ENCODE measurements at places on chromosomes 13 and 19.
A peak's percentile ranks its signal among the peaks of the same experiment; 100 is the strongest.

DNA sequence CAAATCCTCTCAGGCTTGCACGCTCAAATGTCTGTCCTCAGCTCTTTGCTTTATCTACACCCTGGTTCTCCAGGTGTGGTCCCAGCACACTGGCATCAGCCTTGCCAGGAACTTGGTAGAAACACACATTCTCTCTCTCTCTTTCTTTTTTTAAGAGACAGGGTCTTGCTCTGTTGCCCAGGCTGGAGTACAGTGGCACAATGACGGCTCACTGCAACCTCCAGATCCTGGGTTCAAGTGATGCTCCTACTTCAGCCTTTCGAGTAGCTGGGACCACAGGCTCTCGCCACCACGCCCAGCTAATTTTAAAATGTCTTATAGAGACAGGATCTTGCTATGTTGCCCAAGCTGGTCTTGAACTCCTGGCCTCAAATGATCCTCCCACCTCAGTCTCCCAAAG lies 20.8 kb downstream of the ADGRL1 start:
- no peak for DNase-seq

DNA sequence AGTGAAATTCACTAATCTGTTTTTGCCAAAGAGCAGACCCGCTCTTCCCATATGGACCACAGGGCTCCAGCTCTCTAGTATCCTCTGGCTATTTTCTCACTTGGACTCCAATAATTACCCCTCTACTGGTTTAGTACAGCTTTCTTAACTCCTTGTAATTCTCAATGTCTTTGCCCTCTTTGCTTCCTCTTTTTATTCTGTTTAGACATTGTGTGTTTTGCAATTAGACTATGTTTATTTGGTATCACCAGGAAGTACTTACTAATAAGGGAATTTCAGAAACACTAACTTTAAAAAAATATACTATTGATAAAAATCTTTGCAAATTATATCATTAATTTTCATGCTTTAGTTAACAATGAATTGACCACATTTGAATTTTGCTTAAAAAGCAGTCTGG lies 111.6 kb upstream of the OBI1 start:
- no peak for DNase-seq

DNA sequence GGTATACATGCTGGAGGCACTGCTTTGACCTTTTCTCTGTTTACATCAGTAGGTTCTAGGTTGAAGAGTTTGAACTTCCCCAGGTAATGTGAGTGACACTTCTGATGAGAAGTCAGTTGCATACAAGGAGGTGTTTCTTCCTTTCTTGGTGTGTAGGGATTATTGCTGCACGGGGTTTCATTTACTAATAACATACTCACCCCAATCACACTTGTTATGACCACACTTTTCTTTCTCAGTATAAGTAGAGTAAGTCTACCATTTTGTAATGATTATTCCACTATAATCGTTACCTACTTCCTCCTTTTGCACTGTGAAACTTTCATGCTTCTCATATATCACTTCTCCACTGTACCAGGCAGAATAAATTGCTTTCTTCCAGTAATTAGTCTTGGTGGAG lies 138.0 kb downstream of the TNFSF13B start:
- DNase-seq = no peak

DNA sequence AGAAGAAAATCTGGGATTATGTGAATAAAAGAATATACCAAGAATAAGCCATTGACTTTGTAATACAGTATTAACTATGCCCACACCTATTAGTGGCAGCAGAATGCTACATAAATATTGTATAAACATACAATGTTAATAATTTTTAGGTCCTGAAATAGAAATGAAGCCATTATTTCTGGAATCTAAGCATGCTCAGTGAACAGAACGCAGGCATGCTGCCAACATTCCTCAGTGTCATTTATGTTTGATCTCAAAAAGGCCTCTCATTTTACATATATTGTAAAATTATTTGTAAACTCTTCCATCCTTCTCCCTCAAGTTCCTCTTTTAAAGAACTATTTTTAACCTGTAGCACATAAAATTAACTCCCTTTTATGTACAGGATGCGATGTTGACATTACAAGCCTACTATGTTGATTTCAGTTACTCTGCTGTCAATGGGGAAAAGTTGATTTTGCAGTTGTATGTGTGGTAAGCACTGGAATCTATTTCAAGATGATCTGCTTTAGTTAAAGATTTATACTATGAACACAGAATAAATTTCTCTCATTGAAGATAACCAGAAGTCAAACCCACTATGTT lies 118.8 kb downstream of the VWA8 start:
- DNase-seq = peak; percentile 12

DNA sequence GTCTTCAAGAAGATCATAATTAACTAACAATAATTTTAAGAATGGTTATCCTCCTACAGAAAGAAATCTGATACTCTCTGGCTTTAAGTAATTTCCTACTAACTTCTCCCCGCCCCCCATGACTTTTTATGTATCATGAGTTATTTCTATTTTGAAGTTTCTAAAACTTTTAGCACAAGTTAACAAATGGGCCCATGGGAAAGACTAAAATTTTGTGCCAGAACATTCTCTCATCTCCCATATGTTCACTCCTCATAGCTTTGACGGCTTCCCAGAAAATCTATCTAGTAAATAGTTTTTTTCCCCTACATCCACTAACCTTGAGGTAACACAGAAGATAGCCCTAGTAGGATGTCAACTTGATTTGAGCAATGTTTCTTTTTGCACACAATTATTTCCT lies 148.3 kb downstream of the POSTN start:
- no peak for DNase-seq

- DNase-seq = no peak
Measured at GRCh38 chr19:16199275-16199932, 1.7 kb downstream of the AP1M1 start.

DNA sequence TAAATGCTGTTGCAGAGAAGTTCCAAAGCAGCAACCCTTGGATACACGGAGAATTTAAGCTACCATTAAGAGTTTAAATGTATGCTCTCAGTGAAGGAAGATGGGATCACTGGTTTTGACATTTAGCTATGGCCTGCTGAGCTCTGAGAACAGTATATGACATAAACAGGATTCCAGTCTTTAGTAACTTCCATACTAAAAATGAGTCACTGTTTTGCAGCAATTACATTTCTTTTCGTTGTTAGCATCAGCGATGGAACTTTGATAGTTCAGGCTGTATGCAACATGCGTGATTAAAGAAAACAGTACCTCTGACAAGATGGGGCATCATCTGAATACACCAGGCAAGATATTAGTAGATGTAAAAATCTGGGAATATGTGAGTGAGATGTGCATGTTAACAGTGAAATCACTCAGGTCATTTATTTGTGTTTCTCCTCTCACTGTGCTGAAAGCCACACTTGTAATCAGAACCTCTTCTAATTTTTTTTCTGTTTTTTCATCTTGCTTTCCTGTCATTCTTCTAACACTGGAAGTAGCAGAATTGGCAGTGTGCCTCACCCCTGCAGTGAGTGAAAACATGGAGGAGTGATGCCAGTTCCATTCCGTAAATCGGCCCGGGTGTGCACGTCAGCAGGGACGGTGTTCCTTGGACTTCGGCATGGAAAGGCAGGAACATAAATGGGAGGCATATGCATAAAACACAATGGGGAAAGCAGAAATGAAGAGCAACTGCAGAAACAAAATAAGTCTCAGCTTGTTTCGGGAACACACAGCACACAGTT lies 361.5 kb downstream of the OXGR1 start:
- DNase-seq = no peak

- no peak for DNase-seq
Measured at GRCh38 chr19:47323409-47323808, 8.6 kb upstream of the C5AR2 start.

GRCh38 chr13:112885782-112886268 lies 83.2 kb upstream of the MCF2L start:
- peak; percentile 91 for DNase-seq

DNA sequence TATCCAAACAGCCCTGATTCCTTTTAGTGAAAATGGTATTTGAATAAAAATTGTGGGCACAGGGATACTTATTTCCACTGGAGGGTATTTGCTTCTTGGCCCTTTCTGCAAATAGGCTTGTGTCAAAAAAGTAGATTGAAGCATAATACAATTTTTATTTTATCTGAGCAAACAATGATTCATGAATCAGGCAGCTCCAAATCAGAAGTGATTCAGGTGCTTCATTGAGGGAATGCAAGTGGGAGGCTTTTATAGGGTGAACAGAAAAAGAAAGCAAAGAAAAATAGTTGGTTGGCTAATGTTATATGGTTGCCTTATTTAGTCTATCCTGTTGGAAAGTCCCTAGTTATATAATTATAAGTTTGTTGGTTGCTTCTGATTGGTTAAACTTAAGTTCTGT lies 117.9 kb downstream of the ITGBL1 start:
- no peak for DNase-seq

DNA sequence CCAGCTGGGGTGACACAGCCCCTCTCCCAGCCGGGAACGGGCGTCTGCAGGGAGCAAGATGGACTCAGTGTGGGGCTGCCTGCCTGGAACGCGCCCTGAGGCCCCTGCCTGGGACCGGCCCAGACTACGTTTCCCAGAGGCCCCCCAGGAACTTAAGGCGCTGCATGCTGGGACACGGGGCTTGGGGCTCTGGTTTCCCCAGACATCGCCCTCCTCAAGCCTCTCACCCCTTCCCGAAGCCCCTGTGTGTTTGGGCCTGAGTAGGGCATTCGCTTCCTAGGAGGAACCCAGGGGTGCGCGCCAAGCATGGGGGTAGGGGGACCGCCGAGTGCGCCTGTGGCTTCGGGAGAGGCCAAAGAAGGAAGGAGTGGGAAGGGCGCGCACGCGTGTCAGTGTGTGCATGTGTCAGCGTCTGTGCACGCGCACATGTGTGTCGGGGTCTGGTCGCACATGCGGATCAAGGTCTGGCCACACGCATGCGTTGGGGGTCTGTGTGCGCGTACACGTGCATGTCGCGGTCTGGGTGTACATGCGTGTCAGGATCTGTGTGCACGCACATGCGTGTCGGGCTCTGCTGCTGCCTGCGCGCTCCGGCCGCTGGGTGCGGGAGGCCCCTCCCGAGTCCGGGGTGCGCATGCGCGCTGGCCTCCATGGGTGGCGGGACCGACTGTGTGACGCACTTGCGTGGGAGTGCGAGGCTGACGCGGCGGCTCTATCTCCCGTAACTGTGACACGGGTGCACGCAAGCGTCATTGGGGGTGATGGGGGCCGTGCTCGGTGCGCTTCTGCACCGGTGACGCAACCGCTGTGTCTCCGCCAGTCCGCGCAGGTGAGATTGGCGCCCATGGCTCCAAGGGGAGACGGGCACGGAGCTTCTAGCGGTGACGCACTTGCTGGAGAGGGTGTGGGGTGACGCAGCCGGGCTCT lies 16.2 kb downstream of the ZNF331 start:
- peak; percentile 81 for DNase-seq

GRCh38 chr13:110380359-110381028 lies 73.4 kb downstream of the COL4A2 start:
- DNase-seq = no peak

DNA sequence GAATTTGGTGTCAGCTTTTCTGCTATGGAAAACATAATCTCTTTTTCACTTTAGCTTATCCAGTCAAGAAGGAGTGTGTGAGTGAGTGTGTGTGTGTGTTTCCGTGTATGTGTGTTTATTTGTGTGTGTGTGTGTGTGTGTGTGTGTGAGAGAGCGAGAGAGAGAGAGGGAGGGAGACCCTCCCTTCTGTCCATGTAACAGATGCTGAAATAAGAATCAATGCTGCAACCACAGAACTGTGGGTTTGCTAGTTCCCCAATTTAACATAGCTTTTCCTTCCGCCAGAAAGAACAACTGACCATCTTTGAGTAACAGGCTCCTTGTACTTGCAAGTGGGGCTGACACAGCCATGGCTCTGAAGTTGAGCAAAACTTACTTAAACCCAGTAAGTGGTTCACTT lies 5.2 kb downstream of the LCP1 start:
- no peak for DNase-seq

Data from iPS-NIHi11 (cell line).